ENCODE measurements at places on chromosomes 2 and 18.

GRCh38 chr2:143907801-143908200 is 612.1 kb downstream of the ZEB2 start:
- no peak for DNase-seq

DNA sequence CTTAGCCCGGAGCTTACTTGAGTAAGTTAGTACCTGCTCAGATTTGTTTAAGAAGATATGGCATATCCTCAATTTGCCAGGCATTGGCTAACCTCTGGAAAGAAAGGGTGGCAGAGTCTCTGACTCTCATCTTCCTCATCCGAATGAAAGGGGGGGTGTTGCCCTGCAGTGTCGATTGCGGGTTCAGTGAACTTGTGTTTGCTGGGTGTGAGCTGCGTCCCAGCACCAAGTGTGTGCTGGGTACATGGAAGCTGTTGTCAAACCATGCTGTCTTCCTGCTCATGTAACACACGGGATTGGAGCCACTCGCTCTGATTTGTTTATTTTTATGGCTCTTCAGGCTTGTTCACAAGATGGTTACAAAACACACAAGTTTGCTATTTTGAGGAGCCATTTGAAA is 171.4 kb upstream of the PXDN start:
- no peak for DNase-seq

DNA sequence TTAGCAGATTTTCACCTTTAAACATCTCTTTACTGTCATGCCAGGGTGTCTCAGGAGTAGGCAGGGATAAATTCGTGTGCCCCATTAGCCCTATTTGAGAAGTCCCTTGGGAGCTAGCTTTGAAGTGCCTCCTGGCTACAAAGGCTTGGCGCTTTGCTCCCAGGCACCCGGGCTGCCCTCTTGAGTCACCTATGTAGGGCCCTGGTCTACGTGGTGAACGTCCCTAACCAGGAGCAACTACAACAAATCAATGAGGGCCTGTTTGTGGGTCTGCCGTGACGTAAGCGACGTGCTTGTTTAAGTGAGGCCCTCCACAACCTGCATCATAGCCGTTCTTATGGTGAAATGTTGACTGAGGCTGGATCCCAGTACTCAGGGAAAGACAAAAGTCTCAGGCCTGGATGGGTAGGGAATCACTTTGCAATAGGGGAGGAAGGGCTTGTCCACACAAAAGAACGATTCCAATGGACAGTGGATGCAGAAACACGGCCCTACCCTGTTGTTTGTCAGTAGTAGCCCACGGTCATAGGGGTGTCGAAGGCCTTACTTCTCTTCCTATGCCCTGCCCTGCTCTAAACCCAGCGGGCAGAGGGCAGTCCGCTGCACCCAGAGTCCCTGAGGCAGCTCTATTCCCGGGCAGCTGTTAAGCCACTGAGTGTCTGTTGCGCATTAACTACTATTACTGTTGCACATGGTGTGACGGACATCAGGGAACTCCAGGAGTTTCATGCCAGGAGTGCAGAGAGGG is 93.9 kb downstream of the INHBB start:
- DNase-seq: no peak

DNA sequence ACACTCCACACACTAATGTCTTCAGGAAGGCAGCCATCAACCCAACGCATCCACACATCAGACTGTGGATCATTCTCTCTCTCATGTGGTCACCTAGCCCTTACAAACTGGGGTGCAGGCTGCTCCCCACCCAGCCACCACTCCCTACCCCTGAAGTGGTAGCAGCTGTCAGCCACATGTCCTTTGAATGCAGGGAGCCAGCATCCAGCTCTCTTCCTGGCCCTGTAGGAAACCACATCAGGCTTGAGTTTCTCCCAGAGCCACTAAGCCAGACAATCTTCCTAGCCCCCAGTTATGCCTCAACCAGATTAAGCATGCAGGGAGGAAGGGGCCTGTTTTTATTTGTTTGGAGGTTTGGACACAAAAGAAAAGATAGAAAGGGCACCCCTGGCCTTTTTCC is 52.8 kb upstream of the SPP2 start:
- DNase-seq: no peak

GRCh38 chr2:204015118-204015843 is 78.7 kb downstream of the ICOS start:
- no peak for DNase-seq

DNA sequence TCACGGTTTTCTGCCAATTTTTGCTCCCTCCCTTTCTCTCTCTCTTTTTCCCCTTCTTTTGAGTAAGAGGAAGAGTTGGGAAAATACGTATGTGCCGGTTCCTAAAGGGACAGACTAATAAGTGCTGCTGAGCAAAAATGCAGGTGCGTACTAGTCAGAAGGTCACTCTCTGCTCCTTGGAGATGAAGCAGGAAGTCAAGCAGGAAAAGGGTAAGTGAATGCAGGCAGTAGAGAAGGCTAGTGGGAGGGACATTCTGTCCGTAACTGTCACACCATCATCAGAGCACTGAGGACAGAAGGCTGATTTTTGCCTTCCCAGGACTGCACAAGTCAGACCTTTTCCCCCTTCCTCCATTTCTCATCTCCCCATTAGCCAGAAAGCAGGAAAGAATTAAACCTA is 105.7 kb downstream of the CDH2 start:
- no peak for DNase-seq

DNA sequence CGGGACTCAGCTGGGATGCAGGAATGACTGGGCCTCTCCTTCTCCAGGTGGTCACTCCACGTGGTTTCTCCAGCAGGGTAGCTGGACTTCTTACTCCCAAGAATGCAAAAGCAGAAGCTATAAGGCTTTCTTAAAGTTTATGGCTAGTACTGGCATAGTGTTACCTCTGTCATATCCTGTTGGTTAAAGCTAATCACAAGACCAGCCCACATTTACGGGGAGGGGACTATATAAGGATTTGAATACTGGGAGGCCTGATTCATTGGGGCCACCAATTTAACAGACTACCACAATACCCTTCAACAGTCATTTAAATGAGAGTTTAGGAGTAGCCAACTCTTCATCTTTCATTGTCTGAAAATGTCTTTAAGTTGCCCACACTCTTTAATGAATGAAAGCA is 94.4 kb upstream of the TSPYL6 start:
- no peak for DNase-seq

GRCh38 chr2:122634256-122634655 is 878.8 kb downstream of the TSN start:
- no peak for DNase-seq

GRCh38 chr2:126244937-126245336 is 411.0 kb upstream of the GYPC start:
- DNase-seq: no peak

- DNase-seq: no peak
Measured at GRCh38 chr2:205908212-205909183, 177.5 kb downstream of the INO80D start.

DNA sequence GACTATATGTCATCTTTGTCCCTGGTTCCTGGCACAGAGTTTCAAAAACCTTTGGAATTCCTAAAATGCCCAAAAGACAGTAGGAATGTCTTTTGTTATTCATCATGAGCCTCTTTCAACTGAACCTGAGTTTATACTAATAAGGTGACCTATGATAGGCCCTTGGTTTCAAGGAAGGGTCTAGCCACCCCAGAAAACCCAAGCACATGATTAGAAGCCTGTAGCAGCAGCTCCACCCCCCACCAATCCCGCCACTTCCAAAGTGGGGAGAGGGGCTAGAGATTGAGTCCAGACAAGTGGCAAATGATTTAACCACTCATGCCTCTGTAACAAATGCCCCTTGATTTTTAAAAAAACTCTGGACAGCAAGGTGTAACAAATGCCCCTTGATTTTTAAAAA is 56.8 kb downstream of the ADD2 start:
- no peak for DNase-seq

DNA sequence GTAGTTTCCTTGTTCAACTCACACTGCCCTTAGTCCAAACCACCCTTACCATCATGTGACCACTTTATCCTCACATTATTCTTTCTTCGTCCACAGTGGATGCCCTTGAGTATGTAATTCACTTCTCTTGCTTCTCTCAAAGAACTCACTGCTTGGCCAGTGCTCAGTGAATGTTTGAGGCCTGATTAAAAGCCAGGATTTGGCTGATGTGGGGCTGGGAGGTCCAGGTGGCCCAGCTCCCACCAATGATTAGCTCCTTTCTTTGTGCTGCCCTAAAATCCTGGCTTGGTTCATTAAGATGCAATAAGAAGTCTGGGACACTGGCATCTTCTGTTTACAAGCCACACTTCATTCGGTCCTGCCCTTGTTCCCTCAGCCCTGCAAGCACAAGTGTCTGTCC is 97.8 kb upstream of the CELF4 start:
- no peak for DNase-seq

GRCh38 chr2:48549972-48550371 is 20.0 kb downstream of the STON1 start:
- no peak for DNase-seq

DNA sequence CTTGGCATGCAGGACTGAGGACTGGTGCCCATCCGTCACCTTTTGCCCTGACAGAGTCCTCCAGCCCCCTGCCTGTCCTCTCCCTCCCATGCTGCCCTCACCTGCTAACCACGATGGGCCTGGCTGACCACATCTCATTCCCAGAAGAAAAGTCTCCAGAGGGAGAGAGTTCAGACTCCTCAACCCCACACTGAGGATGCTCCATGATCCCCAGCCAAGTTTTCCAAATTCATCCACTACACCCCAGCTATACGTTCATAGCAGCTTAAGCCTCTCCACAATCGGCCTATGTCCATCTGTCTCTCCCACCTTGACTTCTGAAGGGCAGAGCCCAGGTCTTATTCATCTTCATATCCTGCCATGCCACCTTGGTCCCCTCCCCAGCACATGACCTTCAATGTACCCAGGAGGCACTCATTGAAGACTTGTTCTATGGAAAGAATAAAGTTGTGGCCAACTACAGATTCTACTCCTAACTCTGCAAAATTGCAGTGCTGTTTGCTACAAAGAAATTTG is 115.6 kb upstream of the ID2 start:
- DNase-seq: no peak

GRCh38 chr2:191539068-191539467 is 138.9 kb upstream of the NABP1 start:
- DNase-seq: no peak

DNA sequence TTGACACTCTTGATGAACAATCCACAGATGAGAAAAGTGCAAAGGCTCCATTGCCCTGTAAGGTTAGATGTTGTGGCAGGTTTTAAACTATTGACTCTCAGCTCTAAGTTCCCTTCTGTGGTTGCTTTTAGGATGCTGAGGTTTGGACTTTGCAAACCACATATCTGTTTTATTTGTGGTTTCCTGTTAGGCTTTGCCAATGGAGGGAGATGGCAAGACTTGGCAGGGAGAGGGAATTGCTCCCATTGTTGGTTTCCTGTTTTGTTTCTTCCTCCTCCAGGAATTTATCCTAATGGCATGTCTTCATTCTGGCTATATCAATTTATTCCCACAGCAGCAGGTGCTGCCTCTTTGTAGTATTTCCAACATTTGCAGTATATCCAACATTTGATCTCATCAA is 772.3 kb downstream of the LRRTM4 start:
- no peak for DNase-seq

GRCh38 chr18:49936821-49937220 is 123.5 kb upstream of the ACAA2 start:
- DNase-seq: no peak

DNA sequence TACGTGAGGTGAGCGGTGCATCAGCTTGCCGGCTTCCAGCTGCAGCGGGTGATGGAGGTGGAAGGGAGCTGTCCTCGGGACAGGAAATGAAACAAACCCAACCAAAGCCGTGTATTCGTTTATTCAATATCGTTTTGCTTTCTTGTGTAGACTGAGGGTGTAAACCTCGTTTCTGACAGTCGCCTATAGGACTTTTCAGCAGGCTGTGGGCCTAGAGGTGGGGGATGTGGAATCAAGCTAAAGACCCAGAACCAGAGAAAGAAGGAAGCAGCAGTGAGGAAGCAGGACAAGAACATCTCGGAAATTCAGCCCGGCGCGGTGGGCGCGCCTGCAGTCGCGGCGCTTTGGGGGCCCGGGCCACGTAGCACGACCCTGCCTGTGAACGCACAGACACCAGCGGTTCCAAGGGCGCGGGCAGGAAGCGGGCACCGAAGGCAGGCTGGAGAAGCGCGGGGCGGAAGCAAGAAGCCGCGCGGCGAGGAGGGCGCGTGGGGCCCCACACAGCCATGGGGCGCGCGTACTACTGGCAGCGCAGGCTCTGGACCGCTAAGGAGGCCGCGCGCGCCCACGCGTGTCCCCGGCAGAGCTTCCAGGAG is 755 bp upstream of the ATP9B start:
- DNase-seq: no peak

- no peak for DNase-seq
Measured at GRCh38 chr2:70380621-70381020, 78.8 kb upstream of the FAM136A start.

- DNase-seq: no peak
Measured at GRCh38 chr2:145511946-145512345, 992.0 kb upstream of the ZEB2 start.

- no peak for DNase-seq
Measured at GRCh38 chr2:183250472-183250871, 126.2 kb downstream of the NUP35 start.

GRCh38 chr2:221590861-221591365 is 18.8 kb upstream of the EPHA4 start:
- no peak for DNase-seq

- no peak for DNase-seq
Measured at GRCh38 chr2:42922293-42922692, 129.9 kb upstream of the HAAO start.

DNA sequence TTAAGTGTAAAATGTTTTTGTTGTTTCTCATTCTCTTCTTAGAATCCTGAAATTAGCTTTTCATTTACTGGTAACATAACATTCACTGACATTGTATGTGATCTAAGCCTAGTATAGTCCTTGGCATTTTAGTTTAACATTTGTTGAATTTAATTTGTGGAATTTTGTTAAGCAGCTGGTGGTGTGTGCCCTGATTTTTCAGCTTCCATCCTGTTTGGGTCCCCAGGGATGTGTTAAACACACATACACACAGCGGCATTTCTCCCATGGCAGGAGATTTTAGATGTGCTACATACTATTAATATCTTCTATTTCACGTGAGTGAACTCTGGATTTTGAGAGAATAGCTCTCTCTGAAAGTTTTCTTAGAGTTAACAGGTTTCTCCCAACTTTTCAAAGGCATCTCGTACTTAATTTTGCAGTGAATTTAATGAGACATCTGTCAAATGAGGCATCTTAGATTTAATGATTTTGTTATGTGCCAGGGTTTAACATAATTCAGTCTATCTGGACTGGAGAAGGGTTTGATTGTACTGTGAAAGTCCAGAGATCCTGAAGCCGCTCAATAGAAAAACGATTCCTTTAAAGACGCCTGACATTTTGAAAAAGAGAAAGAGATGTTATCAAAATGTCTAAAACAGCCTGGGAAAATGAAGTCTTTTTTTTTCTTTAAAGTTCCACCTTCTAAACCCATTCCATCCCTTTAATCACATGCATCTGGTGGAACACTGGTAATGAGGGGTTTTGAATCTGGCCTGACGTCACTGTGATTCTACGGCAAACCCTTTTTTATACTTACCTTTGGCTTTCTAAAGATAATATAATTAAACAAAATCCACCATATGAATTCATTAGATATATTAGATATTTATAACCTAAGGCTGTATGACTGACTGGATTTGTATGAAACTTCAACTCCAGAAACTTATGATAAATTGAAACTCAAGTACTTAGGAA is 6.8 kb downstream of the PHLPP1 start:
- no peak for DNase-seq

GRCh38 chr2:69241664-69242514 is 145.1 kb downstream of the GFPT1 start:
- no peak for DNase-seq

GRCh38 chr2:216743781-216744180 is 48.4 kb upstream of the IGFBP5 start:
- DNase-seq: no peak
